Activated CD4-positive, CD25-positive, alpha-beta regulatory T cell treated with anti-CD3 and anti-CD28 coated beads, Interleukin-2, amount 50 U/mL, for 24 hours (primary cell): ENCODE measurements at places on chromosomes 4 and X.

GRCh38 chr4:173801876-173802661 lies 272.0 kb upstream of the HAND2 start:
- ATAC-seq: no peak

GRCh38 chr4:82398263-82398662 lies 24.5 kb upstream of the HNRNPD start:
- no peak for ATAC-seq

GRCh38 chr4:82948647-82949204 lies 48.2 kb downstream of the THAP9 start:
- no peak for ATAC-seq

- no peak for ATAC-seq
Measured at GRCh38 chr4:10963958-10964703, 279.6 kb upstream of the CLNK start.

- no peak for ATAC-seq
Measured at GRCh38 chrX:130975947-130976346, 72.9 kb upstream of the ENOX2 start.

GRCh38 chr4:6824071-6824470 lies 41.5 kb downstream of the KIAA0232 start:
- ATAC-seq: no peak

DNA sequence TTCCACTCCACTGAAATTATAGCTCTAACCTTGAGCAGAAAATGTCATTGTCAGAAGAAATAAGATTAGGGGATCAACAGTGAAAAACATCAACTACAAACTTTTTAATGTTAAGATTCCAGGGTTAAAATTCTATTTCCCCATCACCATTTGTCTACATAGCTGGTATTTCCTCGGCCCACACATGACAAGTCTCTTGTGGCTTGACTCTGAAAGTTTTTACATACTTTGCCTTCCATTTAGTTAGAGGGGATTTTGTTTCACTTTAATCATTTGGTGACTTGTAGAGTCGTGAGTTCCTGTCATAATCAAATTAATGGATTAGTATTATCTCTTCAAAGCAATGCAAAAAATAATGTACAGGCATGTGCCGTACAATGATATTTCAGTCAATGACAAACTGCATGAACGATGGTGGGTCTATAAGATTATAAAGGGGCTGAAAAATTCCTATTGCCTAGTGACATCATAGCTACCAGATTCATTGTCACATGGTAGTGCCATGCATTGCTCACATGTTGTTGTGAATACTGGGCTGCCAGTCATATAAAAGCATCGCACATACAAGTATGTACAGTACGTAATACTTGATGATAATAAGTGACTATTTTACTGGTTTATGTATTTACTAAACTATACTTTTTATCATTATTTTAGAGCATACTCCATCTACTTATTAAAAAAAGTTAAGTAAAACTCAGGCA lies 72.0 kb downstream of the ING2 start:
- no peak for ATAC-seq

DNA sequence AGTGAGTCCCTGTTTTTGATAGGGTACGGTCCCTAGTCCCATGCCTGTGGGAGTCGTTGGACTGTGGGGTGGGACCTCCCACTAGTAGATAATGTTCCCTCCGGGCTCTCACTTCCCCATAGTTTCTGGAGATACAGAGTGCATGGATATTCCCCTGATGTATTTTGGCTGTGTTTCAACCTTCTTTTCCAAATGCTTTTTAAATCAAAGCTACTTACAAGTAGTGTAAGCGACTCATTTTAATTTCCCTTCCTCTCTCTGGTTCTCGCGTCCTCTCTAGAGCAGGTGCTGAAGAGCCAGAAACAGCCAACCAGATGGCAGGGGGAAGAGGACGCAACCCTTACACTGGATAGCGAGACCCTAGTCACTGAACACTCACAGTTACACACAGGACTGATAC lies 79.2 kb downstream of the ZNF827 start:
- no peak for ATAC-seq

DNA sequence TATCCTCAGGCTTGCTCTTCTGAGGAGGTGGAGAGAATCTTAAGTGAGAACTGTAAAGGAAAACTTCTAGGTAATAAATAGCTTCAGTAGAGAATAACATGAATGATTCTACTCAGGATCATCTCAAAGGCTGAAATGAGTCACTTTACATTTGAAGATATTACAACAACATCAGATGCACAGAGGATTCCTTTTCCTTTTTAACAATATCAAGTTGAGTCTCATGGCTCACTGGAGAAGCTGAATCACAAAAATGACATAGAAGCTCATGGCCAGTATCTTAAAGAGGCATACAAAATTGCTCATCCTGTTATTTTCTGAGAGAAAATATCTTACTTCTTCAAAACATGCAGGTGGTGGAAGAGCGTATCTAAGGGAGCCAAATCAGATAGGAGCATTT lies 72.5 kb upstream of the EMCN start:
- no peak for ATAC-seq

GRCh38 chr4:22969287-22969896 lies 276.7 kb downstream of the GBA3 start:
- ATAC-seq: no peak

GRCh38 chr4:152630324-152630723 lies 49.5 kb downstream of the TMEM154 start:
- ATAC-seq: no peak

DNA sequence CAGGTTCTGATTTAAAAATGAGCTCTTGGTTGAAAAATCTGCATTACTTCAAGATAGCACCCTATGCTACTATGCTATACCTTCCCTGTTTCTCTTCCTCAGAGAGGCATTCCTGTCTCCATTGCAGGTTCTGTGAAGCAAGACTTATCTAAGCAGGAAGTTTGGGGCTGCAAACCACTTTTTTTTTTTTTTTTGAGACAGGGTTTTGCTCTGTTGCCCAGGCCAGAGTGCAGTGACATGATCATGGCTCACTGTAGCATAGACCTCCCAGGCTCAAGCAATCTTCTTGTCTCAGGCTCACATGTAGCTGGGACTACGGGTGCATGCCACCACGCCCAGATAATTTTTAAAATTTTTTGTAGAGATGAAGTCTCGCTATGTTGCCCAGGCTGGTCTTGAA lies 4.0 kb upstream of the CCNG2 start:
- ATAC-seq: no peak
